ENCODE measurements at places on chromosomes 2 and 18. TPM values are rescaled to one million over a fixed set of nuclear protein-coding genes. Genes with fewer than 3 reads are reported as not detected.

LRRTM4 gene
- not detected for total RNA-seq

DPYSL5 gene
- not detected for total RNA-seq

RGPD4 gene
- total RNA-seq: not detected

ALKAL2 gene
- total RNA-seq: 2.5 TPM

NPPC gene
- not detected for total RNA-seq

GREB1 gene
- total RNA-seq: 22.4 TPM

CD226 gene
- 1.5 TPM for total RNA-seq

ALK gene
- total RNA-seq: not detected

DSC3 gene
- total RNA-seq: 0.03 TPM

ILKAP gene
- 20.1 TPM for total RNA-seq

FZD7 gene
- 0.75 TPM for total RNA-seq

PLCL1 gene
- total RNA-seq: 0.23 TPM

C2orf66 gene
- not detected for total RNA-seq

CYP26B1 gene
- 4.4 TPM for total RNA-seq

CFC1 gene
- total RNA-seq: not detected

ALS2 gene
- total RNA-seq: 20.8 TPM

KIF5C gene
- total RNA-seq: 0.33 TPM

REG3A gene
- total RNA-seq: 0.45 TPM

SERPINB4 gene
- total RNA-seq: not detected

DLGAP1 gene
- 0.48 TPM for total RNA-seq

SNED1 gene
- total RNA-seq: 34.9 TPM

CRYGB gene
- not detected for total RNA-seq

TANC1 gene
- 5.0 TPM for total RNA-seq

ENOSF1 gene
- 77.4 TPM for total RNA-seq

SLC4A5 gene
- total RNA-seq: 1.2 TPM

IL36G gene
- total RNA-seq: 0.20 TPM

NPAS2 gene
- total RNA-seq: 23.9 TPM

TRIM43 gene
- not detected for total RNA-seq

PDK1 gene
- 6.2 TPM for total RNA-seq

MATN3 gene
- total RNA-seq: 0.08 TPM

ALLC gene
- 0.20 TPM for total RNA-seq

RNU2-63P gene
- 1.7 TPM for total RNA-seq

TUBA4B gene
- total RNA-seq: not detected

RAPGEF4 gene
- total RNA-seq: 12.8 TPM

CPS1 gene
- 1,770 TPM for total RNA-seq

TLX2 gene
- 0.08 TPM for total RNA-seq

BOK gene
- 95.8 TPM for total RNA-seq

SOCS6 gene
- 12.0 TPM for total RNA-seq

Data from left lobe of liver (tissue), 2 donors.